Stimulated activated naive CD4-positive, alpha-beta T cell (primary cell): ENCODE measurements at places on chromosomes 11 and 22.

GRCh38 chr11:70338594-70338993, 59.7 kb upstream of the CTTN start:
- no peak for DNase-seq

GRCh38 chr11:12291313-12291712, 86.1 kb upstream of the PARVA start:
- no peak for DNase-seq

DNA sequence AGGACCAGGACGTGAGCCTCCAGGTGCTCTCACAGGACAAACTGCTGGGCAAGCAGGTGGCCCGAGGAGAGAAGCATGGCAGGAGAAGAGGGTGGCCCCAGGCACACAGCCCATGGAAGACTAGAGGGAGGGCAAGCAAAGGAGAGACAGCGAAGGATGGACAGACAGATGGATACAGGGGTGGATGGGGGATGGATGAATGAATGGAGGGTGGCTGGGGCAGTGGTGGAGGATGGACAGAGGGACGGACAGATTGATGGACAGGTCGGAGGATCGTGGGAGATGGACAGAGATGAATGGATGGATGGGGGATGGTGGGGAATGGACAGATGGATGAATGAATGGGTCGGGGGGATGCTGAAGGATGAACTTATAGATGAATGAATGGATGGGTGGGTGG, 22.7 kb downstream of the ARVCF start:
- no peak for DNase-seq

DNA sequence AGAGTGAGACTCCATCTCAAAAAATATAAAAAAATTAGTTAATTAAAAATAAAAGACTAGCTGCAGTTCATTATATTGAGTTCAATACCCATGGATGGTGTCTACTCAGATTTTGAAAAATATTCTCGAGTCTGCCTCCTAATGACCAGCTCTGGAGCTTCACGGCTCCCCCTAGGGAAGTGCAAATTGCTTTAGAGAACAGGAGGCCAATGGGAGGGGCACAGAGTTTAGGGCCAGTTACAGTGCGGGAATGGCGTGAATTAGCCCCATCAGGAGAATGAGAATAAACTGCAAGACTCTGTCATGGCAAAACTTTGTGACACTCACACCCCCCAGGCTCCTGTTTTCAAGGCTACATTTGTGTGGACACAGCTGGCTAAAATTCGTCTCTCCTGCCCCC, 4.6 kb downstream of the FGF4 start:
- DNase-seq = no peak

DNA sequence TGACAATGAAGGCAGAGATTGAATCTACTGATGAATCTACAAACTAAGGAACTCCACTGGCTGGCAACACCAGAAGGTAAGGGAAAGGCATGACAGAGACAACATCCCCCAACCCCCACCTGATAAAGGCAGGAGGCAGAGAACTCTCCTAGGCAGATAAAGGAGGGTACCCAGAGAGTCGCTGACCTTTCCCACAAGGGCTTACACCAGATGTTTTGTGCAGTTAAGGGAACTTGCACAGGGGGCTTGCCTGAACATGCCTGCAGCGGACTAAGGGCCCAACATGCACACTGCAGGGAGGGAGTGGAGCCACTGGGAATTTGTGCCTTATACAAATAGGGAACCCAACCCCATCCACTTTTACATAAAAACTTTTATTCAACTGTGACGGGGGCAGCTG, 1996.9 kb upstream of the RAG2 start:
- no peak for DNase-seq

- no peak for DNase-seq
Measured at GRCh38 chr11:62574363-62575071, 826 bp upstream of the EEF1G start.

DNA sequence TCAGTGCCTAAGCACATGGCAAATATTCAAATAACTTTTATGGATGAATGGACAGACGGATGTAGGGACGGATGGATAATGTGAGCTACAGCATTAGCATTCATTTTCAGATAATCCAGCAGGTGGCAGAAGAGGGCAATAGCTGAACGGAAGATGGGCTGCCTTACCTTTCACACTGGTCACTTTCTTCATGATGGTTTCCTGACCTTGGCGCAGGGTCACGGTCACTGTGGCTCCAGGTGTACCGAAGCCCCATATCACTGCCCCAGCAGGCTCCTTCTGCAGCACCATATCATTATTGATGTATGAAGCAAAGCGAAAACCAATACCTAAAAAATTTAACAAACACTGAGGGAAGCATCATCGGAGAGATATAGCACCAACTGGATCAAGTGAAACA, 4.3 kb downstream of the SIAE start:
- DNase-seq = no peak

DNA sequence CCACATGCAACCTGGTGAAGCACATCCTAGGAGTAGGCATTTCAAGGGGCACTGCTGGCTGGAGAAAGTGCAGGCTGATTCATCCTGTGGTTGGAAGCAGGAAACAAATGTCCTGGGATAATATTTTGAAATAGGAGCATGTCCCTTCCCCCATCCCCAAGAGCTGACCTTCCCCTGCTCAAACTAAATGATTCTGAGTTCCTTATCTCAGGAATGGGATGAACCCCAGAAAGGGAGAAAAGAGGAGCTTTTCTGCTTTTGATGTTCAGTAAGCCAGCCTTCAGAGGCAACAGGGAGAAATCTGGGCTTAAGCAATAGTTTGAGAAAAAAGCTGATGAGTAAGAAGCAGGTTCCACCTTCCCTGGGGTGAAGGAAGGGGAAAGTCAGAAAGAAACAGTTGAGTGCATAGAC, 19.5 kb upstream of the SPON1 start:
- DNase-seq = no peak

GRCh38 chr11:32087597-32087996, 3.3 kb upstream of the RCN1 start:
- no peak for DNase-seq

DNA sequence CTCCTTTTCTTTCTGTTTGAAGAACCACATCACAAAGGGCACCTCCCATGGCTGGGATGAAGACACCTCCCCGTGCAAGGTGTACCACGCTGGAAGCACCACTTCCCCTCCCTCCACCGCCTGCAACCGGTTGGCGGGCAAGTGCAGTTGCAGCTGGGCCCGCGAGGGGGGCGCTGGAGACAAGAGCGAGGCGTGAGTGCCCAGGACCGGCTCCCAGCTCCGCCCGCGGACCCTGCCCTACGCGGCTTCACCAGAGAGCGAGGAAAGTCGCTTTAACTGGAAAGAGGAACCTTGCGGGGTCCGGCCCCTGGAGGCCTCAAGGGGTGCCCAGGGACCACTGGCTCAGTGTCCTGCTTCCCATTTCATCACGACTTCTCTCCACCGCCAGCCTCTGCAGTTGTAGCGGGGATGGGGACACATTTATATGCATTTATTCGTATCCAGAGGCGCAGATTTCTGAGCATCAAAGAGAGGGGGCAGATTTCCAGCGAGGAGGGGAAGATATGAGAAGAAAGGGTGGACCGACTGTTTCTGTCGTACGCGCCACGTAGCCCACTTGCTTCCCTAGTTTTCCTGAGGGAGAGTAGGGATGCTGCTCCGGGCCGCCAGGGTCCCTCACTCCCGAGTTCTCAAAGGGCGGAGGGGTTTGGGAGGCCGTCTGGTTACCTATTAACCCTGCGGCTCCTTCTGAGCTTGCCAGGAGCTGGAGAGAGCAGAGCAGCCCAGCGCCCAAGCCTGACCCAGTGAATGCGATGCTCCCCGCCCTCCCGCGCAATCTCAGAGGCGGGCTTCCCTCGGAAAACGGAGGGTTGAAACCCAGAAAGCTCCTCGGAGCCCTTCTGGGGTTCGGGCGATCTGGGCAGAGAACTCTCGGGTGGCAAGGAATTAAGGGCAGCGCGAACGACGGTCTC, 3.5 kb downstream of the ESAM start:
- peak; percentile 68 for DNase-seq

GRCh38 chr11:79708319-79708932, 267.6 kb upstream of the TENM4 start:
- no peak for DNase-seq

DNA sequence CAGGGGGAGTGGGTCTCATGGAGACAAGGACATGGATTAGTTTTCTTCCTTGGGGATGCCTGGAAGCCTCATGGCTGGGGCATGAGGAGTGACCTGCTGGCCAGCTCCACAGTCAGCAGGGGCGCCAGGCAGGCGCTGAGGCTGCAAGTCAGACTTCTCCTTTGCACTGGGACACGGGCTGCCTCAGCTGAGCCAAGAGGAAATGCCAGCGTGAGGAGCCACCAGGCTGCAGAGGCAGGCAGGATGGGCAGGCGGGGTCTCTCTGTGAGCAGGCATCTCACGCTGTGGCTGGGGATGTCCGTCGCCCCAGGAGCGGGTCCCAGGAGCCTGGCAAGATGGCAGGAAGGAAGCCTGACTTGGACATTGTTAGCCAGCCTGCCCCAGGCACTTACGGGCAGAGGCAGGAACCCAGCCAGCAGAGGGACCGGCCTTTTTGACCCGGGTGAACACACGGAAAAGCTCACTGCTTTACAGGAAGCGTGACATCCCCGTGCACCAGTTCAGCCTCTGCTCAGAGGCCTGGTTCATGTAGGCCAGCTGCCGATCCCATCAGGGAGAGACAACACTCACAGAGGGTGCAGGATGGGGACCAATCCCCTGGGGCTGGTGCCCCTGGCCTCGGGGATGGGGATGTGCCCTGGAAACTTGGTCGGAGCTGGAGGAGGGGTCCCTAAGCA, 10.2 kb downstream of the GNB1L start:
- no peak for DNase-seq

- no peak for DNase-seq
Measured at GRCh38 chr22:48654492-48654891, 1173.2 kb downstream of the BRD1 start.

DNA sequence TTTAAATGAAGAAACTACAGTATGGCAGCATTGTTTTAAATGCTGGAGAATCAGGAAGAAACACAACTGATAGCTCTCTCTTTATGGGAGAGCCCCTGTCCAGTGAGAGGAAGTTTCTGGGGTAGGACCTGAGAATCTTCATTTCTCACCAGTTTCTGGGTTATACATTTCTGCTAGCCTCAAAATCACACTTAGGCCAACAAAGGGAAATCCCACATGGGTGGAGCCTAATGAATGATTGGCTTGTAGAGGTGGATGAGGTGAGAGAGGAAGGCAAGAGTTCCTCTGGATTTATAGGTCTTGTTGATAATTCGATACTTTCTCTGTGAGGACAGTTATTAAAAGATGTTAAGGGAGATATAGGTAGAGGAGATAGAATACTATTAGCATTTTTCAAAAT, 1397.3 kb upstream of the TENM4 start:
- no peak for DNase-seq

DNA sequence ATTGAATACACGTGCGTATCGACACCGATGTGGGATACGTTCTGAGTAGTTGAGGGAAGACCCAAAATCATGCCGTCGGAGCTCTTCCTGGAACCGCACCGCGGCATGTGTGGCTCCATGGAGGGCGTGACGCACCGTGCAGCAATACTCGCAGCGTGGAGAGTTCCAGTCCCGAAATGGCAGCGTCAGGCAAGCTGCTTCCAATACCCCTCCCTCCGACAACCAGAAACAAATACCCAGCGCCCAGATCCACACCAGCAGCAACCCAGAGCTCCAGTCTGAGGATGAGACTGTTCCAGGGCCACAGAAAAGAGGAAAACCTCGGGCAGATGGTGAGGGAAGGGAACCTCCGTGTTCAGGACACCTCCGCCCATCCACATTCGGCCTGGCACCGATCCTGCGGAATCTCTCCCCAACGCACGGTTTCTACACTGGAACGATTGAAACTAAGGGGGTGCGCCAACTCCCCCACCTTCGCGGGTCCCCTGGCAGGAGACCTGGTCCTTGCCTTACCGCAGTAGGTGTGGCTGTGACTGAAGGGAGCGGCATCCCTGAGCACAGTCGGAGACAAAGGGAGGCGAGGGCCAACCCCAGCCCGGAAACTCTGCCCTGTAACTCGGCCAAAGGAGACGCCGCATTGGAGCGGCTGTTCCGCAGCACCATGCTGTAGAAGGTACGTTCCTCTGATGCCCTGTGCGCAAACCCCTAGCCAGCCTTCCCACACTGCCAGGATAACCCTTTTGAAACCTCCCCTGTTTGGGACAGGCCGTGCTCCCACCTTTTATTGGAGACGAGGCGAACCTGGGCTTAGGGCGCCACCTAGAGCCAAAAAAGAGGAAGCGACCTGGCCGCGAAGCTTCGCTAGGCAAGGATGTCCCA, 28.2 kb downstream of the DBX1 start:
- DNase-seq = peak; percentile 3

- DNase-seq = no peak
Measured at GRCh38 chr11:12222055-12222792, 111.8 kb downstream of the MICAL2 start.

GRCh38 chr22:41862160-41862529, 29.2 kb downstream of the SREBF2 start:
- no peak for DNase-seq

DNA sequence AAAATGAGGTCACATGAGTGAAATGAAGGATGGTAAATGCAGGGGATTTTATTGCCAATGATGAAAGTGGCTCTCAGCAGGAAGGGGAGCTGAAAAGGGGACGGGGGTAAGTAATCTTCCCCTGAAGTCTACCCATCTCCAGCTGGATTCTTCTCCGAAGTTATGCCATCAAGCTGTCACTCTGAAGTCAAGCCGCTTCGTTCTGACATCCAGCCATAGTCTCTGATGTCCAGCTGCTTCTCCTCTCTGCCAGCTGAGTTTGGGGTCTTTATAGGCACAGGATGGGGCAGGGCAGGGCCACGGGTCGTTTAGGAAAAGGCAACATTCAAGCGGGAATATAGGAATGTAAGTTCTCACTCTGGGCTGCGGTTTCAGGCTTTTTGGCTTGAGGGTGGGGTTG, 181.9 kb upstream of the ANO3 start:
- DNase-seq = no peak

GRCh38 chr22:37986371-37986770, 2.0 kb upstream of the SOX10 start:
- no peak for DNase-seq

DNA sequence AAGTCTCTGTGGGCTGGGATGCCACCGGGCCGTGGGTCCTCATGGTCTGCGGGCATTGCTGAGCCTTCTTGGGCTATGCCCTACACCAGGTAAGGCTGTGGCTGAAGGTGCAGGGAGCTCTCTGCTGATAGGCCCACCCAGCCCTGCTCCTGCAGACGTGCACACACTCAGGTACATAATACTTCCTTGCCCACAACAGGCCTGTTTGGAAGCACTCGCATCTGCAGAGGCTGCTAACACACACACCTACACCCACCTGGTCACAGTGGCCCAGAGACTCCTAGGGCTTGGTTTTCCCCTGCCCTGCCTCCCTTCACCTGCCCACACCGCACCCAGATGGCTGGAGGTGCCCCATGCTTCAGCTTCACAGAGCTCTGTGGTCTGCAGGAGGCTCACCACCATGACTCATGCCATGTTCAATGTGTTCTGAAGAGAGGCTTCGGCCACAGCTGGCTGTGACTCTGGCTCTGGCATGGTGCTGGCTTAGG, 72.8 kb upstream of the KCNQ1OT1 start:
- no peak for DNase-seq
